ENCODE measurements at places on chromosomes 4 and X.

DNA sequence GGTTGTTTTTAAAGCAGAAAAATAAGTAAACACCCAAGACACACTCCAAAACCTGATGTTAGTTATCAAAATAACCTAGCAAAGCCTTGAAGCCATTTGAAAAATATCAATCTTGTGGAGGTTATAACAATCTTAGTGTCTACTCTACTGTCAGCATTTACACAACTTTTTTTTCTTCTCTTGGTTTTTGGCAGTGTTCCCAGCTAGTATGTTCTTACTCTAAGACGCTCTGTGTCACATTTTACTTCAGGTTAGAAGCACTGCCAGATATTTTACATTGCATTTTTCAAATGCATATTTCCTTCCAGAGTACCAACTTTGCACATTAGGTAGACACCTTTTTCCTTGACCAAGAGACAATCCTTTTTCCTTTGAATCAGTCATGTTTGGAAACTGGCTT, 114.0 kb upstream of the INPP4B start:
- no peak for DNase-seq

- DNase-seq: no peak
Measured at GRCh38 chrX:34849371-34849770, 93.2 kb upstream of the FAM47B start.

DNA sequence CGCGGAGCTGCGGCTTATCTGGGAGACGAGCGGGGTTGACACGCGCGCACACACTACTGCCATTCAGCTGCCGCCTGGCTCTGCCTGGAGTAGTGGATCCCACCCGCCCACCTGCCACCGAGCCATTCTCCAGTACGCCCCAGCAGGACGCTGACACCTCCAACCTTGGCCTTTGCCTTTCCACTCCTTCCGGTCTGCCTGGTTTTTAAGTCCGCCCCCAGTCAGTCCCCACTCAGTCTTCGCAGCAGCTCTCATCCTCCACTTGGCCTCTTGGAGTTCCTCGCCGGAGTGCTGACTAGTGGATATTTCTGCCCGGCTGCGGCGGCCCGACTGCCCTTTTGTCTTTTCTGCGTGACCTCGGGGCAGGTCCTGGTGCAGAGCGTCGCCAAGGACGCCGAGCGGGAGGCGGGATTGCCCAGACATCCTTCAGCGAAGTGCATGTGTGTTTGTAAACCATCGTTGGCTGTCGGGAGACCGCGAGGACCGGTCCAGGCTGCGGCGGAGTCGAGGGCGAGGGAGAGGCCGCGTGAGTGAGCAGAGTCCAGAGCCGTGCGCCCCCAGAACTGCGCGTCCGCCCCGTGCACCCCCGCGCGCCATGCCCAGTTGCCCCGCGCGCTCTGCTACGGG, 1.1 kb downstream of the SLIT2 start:
- no peak for DNase-seq

DNA sequence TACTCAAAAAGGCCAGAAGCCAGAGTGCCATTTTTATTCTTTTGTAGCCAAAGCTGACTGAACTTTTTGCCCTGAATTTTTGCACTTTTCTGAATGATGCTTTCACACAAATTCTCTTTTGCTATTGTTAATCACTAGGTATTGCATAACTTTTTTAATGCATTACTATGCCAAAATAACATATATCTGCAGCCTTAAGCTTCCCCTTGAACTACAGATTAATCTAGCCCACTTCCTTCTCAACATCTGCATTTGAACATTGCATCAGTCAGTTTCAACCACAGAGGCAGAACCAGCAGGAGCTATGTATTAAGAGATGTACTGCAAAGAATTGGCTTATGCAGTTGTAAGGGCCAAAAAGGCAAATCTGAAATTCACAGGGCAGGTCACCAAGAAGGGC, 197.6 kb upstream of the GYPA start:
- DNase-seq: peak; percentile 16

GRCh38 chr4:10285028-10285427, 168.4 kb upstream of the WDR1 start:
- no peak for DNase-seq

GRCh38 chrX:34884817-34885216, 57.8 kb upstream of the FAM47B start:
- DNase-seq: no peak

DNA sequence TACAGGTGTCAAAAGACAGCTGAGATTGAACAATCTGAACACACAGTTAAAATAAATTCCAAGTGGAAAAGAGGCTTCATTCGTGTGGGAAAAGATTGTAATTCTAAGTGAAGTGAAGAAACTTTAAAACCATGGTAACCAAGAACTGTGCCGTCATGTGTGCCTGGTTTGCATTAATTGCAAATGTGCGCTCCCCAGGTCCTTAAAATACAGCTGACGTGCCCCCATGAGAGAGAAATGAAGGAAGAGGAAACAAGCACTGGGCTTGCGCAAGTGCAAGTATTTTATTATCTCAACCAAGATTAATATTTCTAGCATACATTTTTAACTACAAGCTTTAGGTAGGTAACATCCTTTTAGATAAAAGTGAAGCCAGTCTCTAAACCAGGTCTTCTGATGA, 92.5 kb downstream of the PARM1 start:
- DNase-seq: no peak

DNA sequence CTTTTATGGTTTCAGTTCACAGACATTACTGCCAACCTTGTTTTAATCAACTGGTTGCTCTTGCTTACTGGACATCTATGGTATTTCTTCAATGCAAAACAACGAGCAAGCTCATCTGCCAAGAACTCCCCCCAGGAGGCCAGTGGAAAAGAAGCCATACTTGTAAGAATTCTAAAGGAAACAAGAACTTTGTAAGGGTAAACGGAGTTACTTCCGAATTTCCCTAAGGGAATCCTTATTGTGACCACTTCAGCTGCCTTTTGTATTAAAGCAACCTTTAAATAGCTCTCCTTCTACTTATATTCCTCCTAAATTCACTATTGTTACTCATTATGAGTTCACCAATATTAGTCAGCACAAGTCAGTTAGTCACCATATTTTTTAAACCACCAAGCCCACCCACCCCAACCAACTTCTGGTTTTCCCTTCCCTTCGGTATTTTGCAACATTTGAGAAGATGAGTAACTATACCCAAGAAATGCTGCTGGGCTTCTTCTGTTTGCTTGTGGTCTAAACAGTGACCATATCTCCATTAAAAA, 602.8 kb upstream of the DIPK2B start:
- DNase-seq: peak; percentile 14

DNA sequence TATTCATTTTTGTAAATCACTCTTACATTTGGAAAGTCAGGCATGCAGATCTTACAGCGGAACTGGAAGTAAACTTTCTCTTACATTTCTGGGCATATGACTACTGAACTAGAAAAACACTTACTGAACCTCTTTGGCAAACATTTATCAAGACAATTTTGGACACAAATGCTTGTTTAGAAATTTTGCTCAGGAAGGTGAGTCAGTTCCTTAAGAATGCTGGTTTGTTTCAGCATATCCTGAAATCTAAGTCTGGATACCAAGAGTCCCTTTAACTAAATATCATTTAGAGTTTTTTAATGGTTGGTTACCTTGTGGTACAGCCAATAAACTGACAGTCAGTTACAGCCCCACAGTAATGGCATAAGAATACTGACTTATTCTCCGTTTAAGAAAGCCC, 15.0 kb downstream of the SHISA3 start:
- no peak for DNase-seq

DNA sequence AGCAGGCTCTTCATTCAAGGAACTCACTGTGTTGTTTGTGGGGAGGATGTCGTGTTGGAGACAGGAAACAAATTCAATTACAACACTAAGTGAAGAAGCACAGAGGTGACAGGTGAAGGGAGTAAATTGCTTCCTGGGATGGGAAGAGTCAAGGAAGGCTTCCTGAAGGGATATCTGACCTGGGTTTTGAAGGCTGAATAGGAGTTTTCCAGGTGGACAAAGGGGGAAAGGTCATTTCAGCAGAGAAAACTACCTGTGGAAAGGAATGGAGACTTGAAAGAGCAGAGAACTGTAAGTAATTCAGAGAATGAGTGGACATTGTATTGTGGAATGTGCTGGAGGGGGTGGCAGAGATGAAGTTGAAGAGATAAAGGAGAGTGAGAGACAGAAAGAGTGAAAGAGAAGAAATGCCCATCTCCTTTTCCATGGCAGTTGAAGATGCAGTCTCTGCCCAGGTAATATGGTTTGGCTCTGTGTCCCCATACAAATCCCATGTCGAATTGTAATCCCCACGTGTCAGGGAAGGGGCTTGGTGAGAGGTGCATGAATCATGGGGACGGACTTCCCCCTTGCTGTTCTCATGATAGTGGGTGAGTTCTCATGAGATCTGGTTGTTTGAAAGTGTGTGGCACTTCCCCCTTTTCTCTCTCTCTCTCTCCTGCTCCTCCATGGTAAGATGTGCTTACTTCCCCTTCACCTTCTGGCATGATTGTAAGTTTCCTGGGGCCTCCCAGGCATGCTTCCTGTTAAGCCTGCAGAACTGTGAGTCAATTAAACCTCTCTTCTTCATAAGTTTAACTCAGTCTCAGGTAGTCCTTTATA, 205.7 kb upstream of the BCOR start:
- no peak for DNase-seq

GRCh38 chr4:144300616-144301015, 160.1 kb upstream of the GYPA start:
- DNase-seq: no peak

GRCh38 chr4:141771889-141772830, 135.8 kb downstream of the IL15 start:
- peak; percentile 0 for DNase-seq

GRCh38 chr4:123790681-123791080, 394.1 kb downstream of the SPRY1 start:
- DNase-seq: no peak

DNA sequence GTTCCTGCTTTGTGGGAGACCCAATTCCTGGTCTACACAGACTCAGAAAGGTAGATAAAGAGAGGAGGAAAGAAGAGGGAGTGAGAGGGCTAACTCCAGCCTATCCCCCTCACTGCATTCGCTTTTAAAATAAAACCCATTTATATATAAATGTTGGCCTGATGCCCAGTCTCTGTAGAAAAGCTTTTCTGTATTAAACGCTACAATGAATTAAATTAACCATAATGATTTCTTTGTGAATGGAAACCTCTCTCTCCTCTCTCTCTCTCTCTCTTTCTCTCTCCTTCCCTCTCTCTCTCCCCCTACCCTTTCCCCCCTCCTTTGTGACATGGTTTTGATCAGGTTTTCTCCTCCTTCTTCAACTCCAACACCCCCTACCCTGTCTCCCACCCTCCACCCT, 34.8 kb downstream of the PJA1 start:
- DNase-seq: no peak

GRCh38 chrX:38871129-38872029, 70.1 kb downstream of the MID1IP1 start:
- no peak for DNase-seq

- DNase-seq: no peak
Measured at GRCh38 chr4:7876201-7876875, 63.3 kb downstream of the AFAP1 start.

DNA sequence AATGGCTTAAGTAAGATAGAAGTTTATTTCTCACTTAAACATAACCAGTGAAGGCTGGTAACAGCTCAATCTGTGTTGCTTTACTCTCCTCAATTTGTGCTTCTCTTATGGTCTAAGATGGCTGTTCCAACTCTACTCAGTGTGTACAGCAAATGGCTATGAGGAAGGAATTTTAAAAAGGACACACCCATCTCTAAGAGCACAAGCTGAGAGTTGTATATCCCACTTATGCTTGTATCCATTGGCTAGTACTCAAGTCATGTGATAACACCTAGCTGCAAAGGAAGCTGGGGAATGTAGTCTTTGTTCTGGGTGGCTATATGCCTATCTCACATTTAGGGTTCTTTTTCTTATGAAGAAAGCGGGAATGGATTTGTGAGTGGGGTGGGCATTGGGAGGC, 63.3 kb downstream of the GPAT3 start:
- no peak for DNase-seq

- DNase-seq: no peak
Measured at GRCh38 chr4:5932035-5932568, 39.2 kb upstream of the CRMP1 start.

GRCh38 chr4:173502282-173502681, 27.7 kb downstream of the HAND2 start:
- no peak for DNase-seq

- no peak for DNase-seq
Measured at GRCh38 chrX:45757272-45757671, 556.6 kb upstream of the DIPK2B start.

DNA sequence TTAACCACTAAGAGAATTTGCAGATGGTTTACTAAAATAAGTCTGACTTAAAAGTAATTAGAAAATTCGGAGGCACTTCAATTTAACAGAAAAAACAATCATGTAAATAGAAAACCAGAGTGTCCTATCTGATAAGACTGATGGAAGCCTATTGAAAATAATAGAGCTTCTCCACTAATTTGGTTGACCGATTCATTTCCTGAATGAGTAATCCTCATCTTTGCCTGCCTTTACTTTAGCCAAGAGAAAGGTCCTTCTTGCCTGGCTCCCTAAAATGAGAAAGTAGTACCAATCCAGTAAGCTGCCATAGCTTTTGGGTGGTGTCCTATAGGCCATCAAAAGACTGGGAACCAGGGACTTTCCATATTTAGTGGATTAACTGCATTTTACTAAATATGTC, 48.4 kb downstream of the KCNIP4 start:
- DNase-seq: no peak

DNA sequence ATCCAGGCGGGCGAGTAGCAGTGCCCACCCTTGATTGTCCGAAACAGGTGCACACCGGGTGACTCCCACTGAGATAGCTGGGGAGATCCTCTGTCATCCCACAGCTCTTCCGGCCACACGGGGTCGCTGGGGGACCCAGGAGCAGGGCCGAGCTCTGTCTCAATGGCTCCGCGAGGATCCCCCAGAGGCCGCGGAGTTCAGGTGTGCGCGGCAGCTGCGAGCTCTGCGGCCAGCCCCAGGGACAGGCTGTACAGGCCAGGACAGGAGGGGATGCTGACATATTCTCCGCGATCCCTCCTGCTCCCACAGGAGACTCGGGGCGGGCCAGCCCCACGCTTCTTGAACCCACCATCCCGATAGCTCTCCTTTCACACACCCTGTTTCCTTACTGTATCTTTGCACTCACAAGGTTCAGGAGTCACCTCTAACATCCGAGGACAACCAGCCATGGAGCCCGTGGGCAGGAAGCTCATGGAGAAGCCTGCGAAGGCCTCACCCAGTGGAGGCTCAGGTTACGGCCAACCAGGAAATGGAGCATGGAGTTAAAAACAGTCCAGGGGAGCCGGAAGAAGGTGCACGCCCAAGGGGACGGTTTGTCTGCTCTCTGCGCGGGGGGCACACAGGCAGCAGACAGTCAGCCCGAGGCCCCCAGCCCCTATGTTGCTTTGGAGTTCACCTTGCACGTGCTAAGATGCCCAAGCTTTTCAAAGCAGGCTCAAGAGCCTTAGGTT, 77.9 kb upstream of the AMELX start:
- no peak for DNase-seq

DNA sequence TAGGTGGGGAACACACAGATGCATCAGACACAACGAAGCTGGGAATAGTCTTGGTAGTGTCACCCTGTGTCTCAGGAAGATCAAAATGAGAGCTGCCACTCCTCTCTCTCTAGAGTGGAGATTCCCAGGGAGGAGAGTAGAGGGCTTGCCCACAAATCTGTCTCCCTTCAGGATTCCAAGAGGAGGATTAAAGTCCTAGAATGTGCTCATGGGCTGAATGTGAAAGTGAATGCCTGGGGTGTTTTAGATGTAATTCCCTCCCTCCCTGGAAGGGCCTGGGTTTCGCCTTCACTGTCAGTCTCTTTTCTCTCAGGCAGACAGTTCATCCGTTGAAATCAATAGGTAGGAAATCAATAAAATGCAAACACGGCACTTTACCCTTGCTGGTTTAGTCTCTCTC, 282.6 kb upstream of the PPARGC1A start:
- no peak for DNase-seq

GRCh38 chr4:138341739-138342415, 99.7 kb upstream of the SLC7A11 start:
- DNase-seq: peak; percentile 27

All from NK-92 treated with Interleukin-12 subunit alpha and Interleukin-12 subunit beta, amount 100 ng/mL, for 24 hours (cell line).